ENCODE measurements at places on chromosomes 4 and X. TPM values are rescaled to one million over a fixed set of nuclear protein-coding genes. Genes with fewer than 3 reads are reported as not detected.

Gene ARHGAP6
- 10.5 TPM for polyA plus RNA-seq

Gene FMR1NB
- polyA plus RNA-seq, result not detected

Gene ART3
- 2.4 TPM for polyA plus RNA-seq

Gene FGF5
- polyA plus RNA-seq, result 0.97 TPM

Gene SPIN2A
- 2.5 TPM for polyA plus RNA-seq

Gene TNIP3
- polyA plus RNA-seq, result not detected

Gene CENPVL1
- polyA plus RNA-seq, result 1.2 TPM

Gene RHOXF1
- 2.0 TPM for polyA plus RNA-seq

Gene RRH
- 0.15 TPM for polyA plus RNA-seq

Gene ARR3
- polyA plus RNA-seq, result 0.10 TPM

Gene SLC25A6
- 468 TPM for polyA plus RNA-seq

Gene RHOXF2B
- not detected for polyA plus RNA-seq

Gene UGT2B17
- polyA plus RNA-seq, result not detected

Gene UGT8
- 0.43 TPM for polyA plus RNA-seq

Gene CDK16
- polyA plus RNA-seq, result 575 TPM

Measured in cardiac muscle cell (in vitro differentiated cells and primary cell).